ENCODE measurements at places on chromosomes 5 and 9.

- DNase-seq = no peak
These were observed 74.5 kb upstream of the MEGF10 start for GRCh38 chr5:127216143-127216542.

GRCh38 chr5:151903243-151903653, 21.4 kb downstream of the GLRA1 start:
- DNase-seq = no peak

DNA sequence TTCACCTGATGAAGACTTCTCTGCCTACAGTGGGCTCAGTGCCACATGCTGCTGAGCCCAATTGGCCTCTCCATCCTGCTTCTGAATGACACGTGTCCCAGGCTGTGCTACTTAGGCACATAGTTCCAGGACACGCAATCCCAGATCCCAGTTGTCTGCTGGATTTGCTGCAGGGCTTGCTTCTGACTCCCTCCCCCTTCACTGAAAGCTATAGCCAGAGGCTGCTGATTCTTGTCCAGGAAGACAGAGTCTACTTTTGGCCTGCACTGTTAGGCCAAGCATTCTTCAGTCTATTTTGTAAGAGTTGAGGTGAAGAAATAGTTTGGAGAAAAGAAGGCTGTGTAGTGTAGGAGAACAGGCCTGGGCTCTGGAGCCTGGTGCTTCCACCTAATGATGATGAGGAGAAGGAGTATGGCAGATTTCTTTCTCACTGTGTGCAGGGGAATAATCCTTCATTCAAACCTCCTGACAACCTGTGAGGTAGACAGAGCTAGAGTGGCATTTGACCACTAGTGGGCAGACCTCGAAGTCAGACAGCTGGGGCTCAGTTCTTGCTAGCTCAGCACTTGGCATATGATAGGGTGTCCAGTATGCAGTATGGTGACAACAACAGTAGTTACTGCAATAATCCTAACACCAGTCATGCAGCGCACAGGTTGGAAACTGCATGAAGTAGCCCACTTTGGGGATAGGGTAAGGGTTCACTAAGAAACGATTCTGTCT, 19.5 kb upstream of the ASPN start:
- DNase-seq = no peak

DNA sequence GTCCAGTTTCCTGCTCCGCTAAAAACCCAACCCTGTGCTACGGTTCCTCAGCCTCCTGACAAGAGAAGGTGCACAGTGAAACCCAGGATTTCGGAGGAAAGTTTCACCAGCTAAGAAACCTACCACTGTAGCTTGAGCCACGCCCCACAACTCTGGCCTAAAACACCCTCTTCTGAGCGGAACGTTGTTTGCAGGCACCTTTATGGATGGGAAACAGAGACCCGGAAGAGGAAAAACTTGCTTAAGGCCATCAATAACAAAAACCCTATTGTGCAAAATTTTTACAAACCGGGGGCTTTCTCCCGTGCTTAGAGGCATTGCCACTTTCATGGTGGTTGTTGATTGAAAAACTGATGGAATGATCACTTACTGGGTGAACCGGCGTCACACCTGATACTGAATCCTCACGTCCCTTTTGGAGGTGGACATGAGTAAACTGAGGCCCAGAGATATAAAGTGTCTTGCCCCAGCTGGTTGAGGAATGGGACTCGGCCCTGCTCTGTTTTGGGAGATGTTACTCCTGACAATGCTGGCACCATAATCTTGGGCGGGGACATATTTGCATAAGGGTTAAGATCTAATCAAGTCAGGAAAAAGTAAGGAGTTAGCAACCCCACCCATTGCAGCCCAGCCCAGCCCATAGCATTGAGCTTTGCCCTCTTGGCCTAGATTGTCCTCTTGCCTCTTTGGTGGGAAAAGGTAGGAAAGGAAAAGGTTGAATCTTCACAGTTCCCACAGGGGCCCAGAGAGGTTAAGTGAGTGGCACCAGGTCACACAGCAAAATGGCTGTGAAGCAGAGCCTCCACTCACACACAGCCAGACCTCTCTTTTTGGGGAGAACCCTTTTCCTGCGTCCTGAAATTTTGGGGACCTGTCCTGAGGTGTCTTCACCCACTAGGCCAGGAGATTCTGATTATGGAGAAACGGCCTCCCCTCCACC, 23.2 kb upstream of the PTGS1 start:
- peak; percentile 29 for DNase-seq

DNA sequence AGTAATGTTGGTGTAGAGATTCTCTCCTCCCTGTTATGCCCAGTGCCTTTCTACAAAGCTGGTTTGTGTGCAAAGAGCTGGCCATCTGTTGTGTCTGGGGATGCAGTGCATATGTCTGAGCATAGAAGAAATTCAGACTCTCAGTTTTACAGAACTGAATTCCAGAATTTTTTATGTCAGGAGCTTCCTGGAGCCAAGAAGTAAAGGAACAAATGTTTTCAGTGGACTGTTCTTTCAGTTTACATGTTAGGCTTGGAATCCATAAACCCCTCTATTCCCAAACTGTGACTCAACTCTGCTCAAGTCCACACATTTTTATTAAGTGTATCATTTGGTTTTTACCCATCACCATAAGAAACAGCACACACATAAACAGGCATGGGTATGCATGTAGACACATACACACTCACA, 366.0 kb downstream of the BRINP1 start:
- DNase-seq = no peak

- no peak for DNase-seq
These were observed 87.5 kb downstream of the TRIM32 start for GRCh38 chr9:116774421-116775180.

GRCh38 chr5:93681432-93681831, 60.0 kb downstream of the POU5F2 start:
- no peak for DNase-seq

DNA sequence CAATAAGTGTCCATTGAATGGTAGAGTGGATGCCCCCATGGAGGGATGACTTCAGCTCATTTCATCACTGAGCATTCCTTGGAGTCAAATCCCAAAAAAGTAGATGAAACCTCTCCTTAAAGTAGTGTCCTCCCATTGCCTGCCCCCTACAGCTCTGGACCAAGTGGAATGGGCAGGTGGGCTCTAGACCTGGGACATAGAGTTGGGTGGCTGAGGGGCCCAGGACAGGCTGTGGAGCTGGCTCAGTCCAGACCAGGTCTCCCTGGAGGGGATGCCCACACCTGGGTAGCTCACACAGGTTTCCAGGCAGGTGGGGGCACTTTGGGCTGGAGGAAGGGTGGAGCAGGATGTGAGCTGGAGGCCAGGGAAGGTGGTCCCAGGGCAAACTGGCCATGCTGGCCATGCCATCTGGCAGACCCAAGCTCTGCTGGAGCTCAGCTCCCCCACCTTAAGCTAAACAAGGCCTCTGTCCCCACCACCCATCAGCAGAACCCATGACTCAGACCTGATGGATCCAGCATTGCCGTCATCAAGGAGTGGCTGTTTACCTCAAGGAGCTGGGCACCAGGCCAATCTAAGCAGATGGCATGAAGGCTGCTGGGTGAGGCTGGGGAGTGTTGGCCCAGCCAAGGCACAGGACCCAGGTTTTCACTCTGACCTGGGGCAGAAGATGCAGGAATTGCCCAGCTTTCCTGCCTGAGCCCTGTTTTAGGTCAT, 6.2 kb upstream of the SPINK4 start:
- no peak for DNase-seq

DNA sequence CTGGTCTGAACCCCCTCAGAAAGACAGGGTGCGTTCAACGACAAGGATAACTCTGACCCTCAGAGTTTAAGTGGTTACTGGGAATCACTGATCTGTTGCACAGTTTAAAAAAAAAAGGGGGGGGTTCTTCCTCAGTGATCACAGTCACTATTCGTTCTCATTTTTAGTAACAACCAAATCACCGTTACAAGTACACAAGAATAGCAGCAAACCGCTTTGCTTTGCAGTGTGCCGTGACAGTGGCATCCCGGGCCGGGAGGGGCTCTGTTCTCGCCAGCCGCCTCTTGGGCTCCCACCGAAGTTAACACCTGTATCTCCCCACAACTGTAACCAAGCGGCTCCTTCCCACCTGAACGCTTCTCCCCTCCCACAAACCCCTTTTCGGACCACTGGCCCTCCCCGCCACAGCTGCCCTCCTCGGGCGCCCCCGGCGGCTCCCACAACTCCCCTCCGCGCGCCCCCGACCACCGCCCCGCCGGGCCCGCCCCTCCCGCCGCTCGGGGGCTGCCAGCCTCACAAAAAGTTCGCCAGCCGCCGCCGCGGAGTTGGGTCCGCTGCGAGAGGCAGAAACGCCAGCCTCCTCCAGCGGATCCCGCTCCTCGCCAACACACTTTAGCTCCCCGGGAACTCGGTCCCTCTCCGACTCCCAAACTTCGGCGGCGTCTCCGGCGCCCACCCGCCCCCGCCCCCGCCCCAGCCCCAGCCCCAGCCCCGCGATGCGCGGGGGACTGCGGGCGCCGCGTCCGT, 1.2 kb downstream of the SSBP2 start:
- peak; percentile 53 for DNase-seq

- DNase-seq = peak; percentile 31
These were observed 146.2 kb upstream of the RASA1 start for GRCh38 chr5:87121304-87122150.

DNA sequence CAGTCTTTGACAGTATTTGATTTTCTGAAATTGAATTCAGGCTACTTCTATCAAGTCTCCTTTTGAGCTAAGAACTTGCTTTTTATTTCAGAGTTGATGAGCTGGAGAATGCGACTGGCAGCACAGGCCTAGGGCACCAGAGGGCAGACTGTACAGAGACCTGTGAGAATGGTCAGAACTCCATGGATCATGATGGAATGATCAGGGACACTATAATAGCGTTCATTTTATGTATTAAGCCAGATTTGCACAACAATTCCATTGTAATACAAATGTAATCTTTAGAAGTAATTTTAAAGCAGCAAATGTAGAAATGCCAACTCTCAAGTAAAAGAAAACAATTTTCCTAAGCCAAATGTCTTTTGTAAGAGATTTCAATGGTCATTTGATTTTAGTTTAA, 902.4 kb downstream of the NR2F1-AS1 start:
- no peak for DNase-seq

DNA sequence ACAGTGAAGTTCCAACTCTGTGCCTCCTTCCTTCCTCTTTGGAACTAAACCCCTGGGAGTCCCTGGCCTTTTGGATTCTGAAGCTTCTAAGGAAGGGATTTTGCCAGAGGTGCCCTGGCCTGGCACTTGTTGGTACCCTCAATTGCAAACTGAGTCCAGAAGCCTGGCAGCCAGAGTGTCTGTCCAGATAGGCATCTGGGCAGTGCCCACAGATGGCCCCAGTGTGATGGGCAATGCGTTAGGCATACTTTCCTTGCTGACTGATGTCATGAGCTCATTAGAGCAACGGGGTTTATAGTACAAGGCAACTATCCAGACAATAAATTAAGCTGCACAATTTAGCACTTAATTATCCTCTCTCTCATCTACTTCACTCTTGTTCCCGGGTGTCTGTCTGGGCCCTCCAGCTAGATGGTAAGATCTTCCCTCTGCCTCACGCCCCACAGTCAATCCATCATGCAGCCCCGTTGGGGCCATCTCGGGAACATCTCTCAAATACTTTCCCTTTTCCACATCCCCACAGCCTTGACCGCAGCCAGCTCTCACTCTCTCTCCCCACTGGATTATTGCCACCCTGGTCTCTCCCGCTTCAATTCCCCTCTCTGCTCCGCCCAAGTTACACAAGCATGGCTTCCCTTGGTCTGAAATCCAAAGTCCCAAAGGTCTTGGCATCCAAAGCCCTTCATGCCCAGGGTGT, 157.5 kb upstream of the SMIM23 start:
- no peak for DNase-seq

DNA sequence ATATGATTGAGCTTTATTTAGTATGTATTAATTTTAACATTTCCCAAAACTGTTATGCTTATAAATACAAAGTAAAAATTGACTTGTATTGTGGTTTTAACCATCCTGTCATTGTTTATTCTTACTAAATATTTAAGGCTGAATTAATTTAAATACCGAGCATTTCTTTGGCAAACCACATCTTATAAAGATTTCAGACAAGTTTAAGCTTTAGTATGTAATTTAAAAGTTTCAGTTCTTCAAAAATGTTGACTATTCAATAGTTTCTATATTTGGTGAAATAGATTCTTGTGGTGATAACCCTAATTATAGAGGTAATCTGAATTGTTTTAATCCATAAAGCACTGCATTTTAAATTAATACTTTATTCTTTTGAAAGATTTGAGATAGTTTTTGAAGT, 65.5 kb downstream of the CCNH start:
- DNase-seq = no peak

GRCh38 chr5:1844708-1845436, 37.9 kb downstream of the IRX4 start:
- no peak for DNase-seq

Data from activated naive CD8-positive, alpha-beta T cell treated with anti-CD3 and anti-CD28 coated beads for 36 hours (primary cell).